ENCODE measurements at places on chromosomes 3 and 15.

DNA sequence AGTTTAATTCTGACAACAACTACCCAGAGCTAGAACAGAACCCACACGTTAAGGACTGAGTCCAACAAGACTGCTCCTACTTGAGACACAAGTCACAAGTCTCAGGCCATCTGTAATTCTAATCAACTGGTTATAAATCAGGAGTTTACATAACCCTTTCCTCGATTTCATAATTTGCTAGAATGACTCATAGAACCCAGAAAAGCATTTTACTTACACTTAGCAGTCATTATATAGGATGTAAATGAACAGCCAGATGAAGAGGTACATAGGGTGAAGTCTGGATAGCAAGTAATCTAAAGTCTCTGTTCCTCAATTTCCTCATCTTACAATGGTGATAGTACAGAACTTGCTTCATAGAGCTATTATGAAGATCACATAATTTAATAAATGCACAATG lies 1018.2 kb downstream of the DIPK2A start:
- DNase-seq: no peak

DNA sequence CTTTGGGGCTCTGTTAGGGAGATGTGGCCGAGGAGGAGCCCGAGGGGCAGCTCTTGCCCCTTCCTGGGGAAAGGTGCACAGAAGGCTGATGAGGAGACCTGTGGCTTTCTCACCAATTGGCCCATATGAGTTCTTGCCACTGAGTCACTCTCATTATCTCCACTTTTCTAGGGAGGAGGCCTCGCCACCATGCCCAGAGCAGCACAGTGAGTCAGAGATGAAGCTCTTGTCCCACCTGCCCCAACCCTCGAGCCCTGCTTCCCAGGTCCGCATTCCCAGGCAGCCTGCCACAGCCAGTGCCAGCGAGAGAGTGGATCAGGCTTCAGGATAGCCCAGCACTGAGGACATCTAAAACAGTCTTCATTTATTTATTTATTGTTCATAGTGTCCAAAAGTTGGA lies 53.5 kb downstream of the AMOTL2 start:
- no peak for DNase-seq

- peak; percentile 87 for DNase-seq
Observed at GRCh38 chr3:69385723-69386555, at the start of gene FRMD4B. FRMD4B (minus strand) TSS chr3:69386088; CDS start chr3:69385989, 99 bp downstream.

GRCh38 chr3:106936337-106936736 lies 440.9 kb upstream of the CCDC54 start:
- DNase-seq: no peak

GRCh38 chr3:51916418-51916817 lies 13.3 kb upstream of the IQCF1 start:
- DNase-seq: no peak

DNA sequence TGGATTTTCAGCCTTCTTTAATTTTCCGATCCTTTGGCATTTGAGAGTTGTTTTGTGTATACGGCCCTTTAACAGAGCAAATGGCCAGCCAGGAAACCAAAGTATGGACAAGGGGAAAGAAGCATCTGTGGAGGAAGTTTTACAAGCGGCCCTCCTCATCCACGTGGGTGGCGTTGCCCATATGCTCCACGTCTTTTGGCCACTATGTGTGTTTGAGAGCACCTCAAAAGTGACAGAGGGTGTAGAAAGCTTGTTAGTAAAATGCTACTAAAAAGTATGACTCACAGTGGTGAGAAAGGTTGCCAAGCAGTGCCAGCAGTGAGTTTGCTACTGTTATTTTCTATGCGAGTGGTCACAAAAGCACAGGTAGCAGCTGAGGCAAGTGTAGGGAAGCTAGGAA lies 451.8 kb upstream of the NPAP1 start:
- DNase-seq: no peak

- peak; percentile 52 for DNase-seq
Observed at GRCh38 chr3:58419780-58420507, 13.7 kb downstream of the PDHB start.
